ENCODE measurements at places on chromosomes 2 and 18.

GRCh38 chr2:50344509-50345106, 687.3 kb downstream of the NRXN1 start:
- no peak for DNase-seq

DNA sequence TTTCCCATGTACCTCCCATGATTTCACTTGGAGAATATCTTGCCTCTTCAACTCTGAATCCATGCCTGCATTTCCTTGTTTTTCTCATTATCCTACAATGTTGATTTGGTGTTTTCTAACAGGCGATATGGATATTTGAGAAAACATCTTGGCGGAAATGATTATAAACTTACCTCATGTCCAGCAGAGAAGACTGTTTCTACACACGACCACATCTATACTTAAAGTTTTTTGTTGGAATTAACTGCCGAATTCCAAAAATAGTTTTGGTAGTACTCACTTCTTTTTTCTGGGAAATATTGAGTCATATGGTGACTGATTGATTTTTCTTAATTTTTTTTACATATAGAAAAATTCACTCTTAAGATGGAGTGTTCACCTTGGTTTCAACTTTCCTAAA, 41.4 kb upstream of the TMEFF2 start:
- DNase-seq, result no peak

DNA sequence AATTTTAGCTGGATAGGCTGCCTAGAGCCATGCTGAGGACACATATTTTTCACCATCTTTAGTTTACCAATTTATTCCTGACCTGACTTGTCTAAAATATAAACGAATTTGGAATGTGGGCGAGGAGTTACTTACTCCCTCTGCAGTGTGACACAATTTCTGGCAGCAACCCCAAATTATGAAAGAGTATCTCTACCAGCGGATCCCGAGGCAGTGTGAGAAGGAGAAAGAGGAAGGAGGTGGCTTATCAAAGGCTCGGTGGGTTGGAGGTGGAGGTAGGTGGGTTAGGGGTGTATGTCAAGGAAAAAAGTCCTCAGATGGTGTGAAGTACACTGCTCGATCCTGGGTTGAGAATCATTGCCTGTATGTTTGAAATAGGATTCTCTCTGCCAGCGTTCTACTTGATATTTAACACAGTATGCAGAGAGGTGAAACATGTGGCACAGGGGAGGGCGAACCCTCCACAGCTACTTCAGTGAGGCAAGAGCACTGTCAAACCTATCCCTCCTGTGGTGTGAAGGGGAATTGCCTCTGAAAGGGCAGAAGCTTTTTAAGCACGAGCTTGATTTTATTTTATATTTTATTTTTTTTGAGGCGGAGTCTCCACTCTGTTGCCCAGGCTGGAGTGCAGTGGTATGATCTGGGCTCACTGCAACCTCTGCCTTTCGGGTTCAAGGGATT, 76.0 kb downstream of the RFTN2 start:
- DNase-seq, result no peak

DNA sequence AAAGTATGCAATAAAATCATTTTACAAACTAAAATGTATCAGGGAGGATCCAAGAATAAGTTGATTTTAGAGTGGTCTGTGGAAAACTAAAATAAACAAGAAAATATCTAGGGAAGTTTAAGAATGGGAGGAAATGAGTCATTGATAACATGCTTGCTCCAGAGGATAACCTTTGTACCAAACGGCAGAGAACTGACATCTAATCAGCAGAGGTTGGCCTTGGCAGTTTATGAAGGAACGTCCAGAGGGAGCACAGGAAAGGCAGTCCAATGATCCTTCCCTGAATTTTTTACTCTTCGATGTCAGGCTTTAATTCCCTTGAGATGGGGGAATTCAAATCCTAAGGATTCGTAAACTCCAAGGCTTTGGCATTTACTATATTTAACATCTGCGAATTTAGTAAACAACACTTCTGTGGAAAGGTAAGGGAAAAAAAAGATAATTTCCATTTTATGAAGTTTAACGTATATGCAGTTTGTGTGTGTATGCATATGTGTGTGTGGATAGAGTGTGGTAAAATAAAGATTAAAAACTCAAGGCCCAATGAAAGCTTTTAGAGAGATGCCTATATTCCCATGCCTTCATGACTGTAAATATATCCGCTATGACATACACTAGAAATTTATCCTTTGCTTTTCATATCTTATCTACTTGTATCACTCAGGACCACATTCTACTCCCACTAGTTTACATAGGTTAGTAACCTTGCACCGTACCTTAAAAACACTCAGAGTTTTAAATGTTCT, 8.7 kb upstream of the INPP1 start:
- no peak for DNase-seq

- no peak for DNase-seq
These were observed 189.4 kb upstream of the CWC22 start for GRCh38 chr2:180196419-180196977.

DNA sequence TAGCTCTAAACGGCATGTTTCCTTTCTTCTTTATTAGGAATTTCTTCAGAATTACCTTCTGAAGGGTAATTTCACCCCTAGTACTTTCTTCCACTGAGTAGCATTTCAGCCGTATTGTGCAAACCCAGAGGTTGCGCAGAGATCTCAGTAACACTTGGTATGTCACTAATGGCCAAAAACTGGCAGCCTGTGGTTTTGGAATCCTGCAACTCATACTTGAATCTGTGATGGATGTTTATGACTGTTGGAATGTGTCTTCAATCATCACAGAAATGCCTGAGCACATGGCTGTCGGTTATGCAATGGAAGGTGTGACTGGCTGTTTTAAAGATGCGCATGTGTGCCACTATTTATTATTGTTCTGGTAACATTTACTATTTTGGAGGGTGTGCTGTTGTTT, 100.0 kb downstream of the COLEC12 start:
- no peak for DNase-seq

- DNase-seq, result no peak
These were observed 112.5 kb upstream of the SH3BP4 start for GRCh38 chr2:234839285-234839684.

DNA sequence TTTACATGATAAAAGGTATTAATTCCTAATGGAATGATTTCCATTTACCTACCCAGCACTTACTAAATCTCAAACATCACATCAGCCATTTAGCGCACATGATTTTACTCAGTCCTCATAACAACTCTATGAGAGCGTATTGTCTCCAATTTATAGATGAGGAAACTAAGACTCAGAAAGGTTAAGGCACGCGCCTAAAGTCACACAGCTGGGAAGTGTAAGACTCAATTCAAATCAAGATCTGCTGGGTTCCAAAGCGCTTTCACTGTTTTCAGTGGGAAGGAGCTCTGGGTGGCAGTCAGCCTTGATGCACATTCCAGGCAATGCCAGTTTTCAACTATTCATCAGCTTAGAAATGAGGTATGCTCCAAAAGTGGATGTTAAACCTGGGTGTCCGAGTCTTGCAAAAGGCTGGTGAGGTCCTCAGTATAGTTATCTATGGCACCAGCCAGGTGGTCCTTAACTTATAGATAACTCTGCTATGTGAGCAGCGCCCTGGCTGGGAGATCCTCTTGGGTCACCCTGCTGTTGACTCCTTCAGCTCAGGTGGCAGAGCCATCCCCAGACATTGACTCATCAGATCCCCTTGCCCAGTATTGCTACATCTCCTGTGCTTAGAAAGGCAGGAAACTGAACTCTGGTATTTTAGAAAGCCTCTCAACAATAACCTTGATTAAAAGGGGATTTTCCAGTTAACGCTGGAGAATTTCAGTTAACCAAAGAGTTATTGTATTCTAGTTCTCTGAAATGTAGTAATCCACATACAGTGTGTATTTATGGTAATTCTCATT, 47.1 kb downstream of the SLC4A1AP start:
- DNase-seq, result peak; percentile 56

GRCh38 chr18:76491776-76492668, 3.0 kb downstream of the ZNF516 start:
- peak; percentile 69 for DNase-seq

GRCh38 chr18:47254341-47254939, 3.0 kb upstream of the SKOR2 start:
- DNase-seq, result no peak

- peak; percentile 61 for DNase-seq
These were observed 5.2 kb upstream of the FHL2 start for GRCh38 chr2:105403783-105404698.

DNA sequence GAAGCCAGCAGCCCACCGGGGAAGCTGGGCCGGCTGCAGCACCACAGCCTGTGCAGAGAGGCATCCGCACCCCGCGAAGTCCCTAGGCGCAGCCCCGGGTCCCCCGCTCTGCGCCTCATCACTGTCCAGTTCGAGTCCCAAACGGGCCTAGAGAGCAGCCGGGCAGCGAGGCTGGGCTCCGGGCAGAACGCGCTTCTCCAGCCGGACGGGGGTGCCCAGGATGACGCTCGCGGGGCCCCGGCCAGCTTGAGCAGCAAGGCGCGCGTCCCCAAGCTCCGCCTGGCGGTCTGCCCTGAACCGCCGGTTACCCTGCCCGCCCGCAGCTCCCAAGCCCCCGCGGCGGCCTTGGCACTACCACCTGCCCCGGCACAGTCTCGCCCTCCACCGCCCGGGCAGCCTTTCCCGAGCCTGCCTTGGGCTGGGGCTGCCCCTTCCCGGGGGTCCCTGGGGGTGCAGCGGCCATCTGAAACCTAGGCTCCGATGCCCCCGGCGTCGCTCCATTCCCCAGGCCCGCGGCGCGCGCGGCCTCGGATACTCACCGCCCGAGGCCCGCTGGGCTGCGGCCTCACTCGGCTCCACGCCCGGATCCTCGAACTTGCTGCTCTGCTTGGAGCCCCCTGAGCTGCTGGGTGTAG, 591 bp downstream of the SLC16A14 start:
- DNase-seq, result no peak

- no peak for DNase-seq
These were observed 92.0 kb downstream of the PMS1 start for GRCh38 chr2:189876271-189876670.

DNA sequence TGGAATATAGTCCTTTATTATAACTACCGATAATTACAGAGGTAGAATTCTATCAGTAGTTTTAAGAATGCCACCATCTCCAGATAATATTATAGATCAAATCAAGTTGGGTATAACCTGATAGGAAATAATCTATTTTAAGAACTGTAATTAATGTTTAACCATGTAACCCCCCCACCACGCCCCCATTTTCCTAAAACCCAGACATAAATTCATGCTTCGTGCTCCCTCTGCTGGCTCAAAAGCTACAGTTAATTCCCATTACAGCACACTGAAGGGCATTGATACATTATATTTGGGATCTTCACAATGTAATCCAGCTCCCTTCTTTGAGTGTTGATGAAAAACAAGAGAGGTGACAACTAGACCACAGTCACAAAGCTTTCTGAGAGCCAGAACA, 228.0 kb upstream of the SMAD7 start:
- no peak for DNase-seq

DNA sequence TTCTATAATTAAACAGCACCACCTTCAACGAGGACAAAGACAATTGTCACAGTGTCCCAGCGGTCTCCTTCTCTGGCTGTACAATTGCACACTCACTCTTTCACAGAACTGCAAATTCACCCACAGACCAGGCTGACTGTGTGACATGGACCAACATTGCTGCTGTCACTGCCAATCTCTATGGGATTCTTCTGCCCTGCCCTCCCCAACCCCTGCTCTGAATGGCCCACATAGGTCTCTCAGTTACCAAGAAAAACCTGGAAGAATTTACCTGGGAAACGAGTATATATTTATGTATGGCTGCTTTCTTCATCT, 26.5 kb downstream of the LRRC30 start:
- DNase-seq, result no peak

GRCh38 chr18:5309888-5310470, 14.5 kb upstream of the ZBTB14 start:
- no peak for DNase-seq

- no peak for DNase-seq
These were observed 113.0 kb upstream of the MAPRE2 start for GRCh38 chr18:34928088-34928753.

DNA sequence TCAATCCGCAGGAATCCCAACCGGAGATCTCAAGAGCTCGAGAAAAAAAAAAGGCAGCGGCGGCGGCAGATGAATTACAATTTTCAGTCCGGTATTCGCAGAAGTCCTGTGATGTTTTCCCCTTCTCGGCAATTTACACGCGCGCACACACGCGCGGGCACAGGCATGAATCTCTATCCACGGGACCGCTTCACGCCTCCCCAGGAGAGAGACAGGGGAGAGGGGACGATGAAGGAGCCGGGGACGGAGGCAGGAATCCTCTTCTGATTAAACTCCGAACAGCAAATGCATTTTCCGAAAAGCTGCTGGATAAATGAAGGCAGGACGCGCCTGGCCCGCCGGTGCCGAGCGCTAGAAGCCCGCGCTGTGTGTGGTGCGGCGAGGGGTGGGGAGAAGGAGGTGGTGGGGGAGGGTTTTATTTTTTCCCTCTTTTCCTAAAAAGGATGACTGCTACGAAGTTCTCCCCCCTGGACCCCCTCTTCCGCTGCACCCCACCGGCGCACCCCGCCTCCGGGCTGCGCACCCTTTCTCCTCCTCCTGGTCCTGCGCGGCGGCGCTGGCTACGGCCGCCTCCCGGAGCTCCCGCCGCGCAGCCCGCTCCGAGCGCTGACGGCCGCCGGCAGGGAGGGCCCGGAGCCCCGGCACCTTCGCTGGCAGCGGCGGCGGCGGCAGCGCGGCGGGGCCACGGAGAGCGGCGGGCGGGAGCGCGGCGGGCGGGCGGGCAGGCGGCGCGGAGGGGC, at the start of gene BCL2:
TSS of gene BCL2 (minus strand) at position 387 of the 740 bp plus-strand sequence.
- no peak for DNase-seq

GRCh38 chr2:110100480-110100879, 15.1 kb downstream of the MALL start:
- no peak for DNase-seq

GRCh38 chr2:120552800-120553481, 182.7 kb upstream of the GLI2 start:
- peak; percentile 91 for DNase-seq

DNA sequence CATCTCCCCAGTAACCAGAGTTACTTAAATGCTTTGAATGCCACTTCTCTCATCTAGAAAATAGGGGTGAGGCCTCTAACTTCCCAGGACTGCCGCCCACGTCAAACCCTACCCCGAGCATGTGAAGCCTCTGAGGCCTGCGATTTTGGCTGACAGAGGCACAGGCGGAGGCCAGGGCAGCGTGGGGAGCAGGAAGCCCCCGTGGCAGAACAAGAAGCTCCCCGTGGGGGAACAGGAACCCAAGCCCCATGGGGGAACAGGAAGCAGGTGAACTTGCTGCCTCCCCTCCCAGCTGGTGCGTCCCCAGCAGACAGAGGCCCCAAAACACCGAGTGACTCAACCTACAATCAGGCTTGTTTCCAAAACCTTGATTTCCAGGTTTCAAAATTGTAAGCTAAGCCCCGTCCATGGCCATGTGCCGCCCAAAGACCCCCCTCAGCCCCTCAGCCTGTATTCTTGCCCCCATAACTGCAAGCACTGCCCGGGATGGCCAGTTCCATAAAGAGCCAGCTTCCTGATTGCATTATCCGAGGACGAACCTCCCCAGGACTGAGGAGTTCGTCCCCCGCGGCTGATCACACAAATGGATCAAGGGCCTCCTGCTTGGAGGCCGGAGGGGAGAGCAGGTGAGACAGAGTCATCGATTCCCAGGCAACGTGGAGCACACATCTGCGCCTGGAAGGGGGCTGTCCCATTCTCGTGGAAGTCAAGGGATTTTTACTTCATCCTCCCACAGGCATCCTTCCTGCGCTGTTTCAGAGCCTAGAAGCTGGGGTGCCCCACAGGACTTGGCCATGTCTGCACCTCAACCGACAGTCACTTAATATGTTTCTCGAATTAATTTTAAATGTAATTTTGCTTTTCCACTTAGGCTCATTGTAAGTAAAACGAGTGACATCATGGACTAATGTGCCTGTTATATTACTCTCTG, 36.3 kb upstream of the CTDP1 start:
- DNase-seq, result no peak

- no peak for DNase-seq
These were observed 259.2 kb downstream of the OSR1 start for GRCh38 chr2:19099181-19099580.

GRCh38 chr2:26456440-26457250, 21.3 kb downstream of the OTOF start:
- DNase-seq, result no peak

Measured in right atrium auricular region (tissue), 2 donors.